ENCODE measurements at places on chromosomes 7 and 10.
A peak's percentile ranks its signal among the peaks of the same experiment; 100 is the strongest.

- DNase-seq = peak; percentile 66
Measured at GRCh38 chr7:98240961-98241673, 10.9 kb downstream of the TECPR1 start.

GRCh38 chr7:52911326-52911725 lies 124.1 kb upstream of the POM121L12 start:
- DNase-seq = no peak

DNA sequence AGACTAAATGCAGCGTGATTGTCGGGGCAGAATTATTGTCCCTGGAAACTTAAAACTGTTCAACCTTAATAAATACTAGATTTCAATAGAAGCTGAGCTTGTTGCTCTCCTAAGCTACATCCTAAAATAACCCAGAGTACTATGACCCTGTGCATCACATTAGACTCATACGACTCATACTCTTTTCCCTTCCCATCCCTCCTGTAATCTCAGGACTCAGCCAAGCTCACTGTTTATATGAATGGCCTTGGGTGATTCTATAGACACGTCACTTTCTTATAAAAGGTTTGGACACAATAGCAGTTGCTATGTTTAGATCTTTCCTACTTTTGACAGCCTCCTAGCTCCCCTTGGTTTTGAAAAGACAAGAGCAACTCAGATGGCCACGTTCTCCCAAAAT lies 17.2 kb downstream of the TCF7L2 start:
- no peak for DNase-seq

DNA sequence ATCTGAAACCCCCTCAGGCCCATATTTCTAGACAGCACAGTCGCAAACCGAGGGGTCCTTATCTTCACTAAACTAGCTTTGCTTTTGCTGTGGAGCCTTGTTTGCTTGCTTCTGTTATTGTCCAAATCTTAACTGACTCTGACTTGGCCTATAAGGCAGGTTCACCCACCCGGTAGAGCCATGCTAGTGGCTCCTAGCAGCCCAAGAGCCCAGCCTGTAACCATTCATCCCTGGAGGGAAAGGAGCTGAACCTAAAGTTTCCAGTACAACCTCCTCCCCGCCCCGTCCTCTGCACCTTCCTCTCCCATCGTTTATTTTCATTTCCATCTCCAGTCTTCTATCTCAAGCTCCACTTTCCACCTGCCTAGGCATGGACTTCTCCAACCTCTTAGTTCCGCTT lies 345.7 kb downstream of the PTPRN2 start:
- DNase-seq = no peak

- DNase-seq = no peak
Measured at GRCh38 chr10:76115131-76115470, 683.7 kb downstream of the LRMDA start.

- DNase-seq = no peak
Measured at GRCh38 chr10:123017421-123018165, 8.8 kb downstream of the ACADSB start.

DNA sequence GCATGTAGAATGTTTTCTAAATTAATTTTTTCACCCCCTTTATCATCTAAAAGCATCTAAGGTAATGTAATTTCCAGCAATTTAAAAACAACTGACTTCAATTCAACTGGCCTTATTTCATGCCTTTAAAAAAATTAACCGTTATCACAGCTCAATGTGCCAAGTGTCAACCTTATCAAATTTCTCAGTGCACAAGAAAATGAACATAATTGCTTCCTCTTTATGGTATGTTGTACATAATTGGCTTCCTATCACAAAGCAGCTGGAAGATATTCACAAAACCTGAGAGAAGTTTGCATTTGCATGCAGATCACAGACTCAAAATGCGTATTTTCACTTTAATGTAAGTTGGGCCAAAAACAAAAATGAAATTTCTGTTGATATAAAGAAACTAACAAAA lies 966.4 kb downstream of the GRM8 start:
- DNase-seq = no peak

DNA sequence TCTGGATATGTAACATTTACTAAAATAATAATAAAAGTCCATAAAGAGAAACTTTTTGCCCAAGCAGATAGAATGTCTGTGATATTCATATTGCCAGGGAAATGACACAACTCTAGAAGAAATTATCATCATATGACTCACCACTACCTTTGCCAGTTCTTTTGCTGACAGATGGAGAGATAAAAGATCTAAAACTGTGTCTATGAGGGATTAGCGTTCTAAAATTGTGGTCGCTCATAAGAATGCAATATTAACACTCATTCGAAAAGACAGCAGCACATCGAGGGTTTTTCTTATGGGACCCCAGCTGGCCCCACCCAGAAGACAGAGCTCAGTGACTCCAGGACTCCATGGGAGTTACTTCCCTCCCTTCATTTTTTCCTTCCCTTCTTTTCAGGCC lies 16.6 kb upstream of the LANCL2 start:
- no peak for DNase-seq

DNA sequence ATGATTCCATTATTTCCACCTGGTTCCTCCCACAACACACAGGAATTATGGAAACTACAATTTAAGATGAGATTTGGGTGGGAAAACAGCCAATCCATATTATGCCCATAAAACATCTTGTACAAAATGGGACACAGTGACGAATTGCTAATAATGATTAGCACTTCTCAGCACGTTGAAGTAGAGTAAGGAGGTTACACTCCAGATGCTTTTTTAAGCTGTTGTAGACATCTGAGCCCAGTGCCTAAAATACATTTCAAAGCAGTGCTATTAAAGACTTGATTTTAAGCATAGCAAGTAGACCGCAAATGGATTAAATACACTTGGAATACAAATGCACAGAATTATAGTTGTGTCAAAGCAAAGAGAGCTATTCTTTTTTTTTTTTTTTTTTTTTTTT lies 105.9 kb downstream of the AASS start:
- DNase-seq = no peak

GRCh38 chr10:86795353-86795752 lies 38.9 kb downstream of the BMPR1A start:
- DNase-seq = no peak

GRCh38 chr10:116088985-116089384 lies 184.0 kb downstream of the GFRA1 start:
- DNase-seq = no peak

- DNase-seq = no peak
Measured at GRCh38 chr7:43694399-43694748, 34.9 kb downstream of the COA1 start.

DNA sequence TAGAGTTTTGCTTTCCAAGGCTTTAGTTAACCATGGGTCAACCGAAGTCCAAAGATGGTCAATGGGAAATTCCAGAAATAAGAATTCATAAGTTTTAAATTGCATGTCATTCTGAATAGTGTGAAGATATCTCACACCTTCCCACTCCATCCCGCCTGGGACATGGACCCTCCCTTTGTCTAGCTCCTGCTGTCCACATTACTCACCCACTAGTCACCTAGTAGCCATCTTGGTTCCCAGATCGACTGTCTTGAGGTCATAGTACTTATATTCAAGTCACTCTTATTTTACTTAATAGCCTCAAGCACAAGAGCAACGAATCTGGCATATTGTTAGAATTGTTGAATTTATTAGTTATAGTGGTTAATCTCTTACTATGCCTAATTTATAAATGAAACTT lies 366.6 kb downstream of the PRPF18 start:
- no peak for DNase-seq

DNA sequence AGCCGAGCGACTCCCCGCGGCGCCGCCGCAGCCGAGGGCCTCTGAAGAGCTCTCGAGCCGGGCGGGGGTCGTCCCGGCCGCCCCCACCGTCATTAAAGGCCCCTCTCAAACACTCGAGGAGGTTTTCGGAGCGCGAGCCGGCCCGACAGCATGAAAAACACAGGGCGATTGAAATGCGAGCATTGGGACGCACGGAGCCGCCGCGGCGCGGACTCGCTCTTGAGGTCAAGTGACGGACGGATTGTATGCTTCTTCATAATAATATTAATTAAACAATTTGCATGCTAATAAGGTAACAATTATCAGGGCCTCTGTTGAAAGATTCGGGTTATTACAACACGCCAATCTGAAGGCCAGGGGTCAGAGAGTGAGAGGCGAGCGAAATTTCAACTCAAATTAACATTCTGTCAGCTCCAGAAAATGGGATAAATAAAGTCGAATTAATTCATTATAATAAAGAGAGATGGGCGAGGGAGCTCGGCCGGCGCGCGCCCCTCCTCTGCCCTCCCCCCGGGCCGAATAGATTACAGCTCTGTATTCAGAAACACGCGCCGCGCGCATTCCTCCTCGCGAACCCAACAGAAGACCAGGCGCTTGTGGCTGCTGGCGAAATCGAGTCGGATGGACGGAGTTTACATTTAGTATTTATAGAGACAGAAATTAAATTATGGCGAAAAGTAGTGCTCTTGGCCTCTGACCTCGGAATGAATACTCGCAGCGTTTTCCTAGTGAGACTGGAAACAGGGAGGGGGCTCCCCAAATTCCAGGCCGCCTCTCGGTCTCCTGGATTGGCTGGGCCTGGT lies 2.1 kb upstream of the UNCX start:
- no peak for DNase-seq

GRCh38 chr10:44927352-44927751 lies 16.2 kb downstream of the TMEM72 start:
- DNase-seq = peak; percentile 62

DNA sequence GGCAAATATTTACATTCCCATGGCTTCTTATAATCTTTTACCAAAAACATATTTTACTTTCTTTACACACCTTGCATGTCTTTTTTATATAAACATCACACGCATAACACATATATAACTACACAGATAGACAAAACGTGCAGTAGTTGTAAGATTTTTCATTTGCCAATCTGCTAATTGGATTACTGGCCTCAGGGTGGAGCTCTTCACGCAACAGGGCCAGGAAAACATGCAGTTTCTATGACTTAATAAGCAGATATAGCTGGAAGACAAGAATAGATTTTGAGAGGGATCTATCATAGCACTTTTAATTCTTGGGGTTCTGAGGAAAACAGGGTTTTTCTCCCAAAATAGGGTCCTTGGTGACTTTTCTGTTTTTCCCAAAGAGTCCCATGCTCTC lies 12.7 kb downstream of the ACADSB start:
- DNase-seq = no peak

GRCh38 chr7:91565499-91566401 lies 301.5 kb downstream of the FZD1 start:
- DNase-seq = no peak

DNA sequence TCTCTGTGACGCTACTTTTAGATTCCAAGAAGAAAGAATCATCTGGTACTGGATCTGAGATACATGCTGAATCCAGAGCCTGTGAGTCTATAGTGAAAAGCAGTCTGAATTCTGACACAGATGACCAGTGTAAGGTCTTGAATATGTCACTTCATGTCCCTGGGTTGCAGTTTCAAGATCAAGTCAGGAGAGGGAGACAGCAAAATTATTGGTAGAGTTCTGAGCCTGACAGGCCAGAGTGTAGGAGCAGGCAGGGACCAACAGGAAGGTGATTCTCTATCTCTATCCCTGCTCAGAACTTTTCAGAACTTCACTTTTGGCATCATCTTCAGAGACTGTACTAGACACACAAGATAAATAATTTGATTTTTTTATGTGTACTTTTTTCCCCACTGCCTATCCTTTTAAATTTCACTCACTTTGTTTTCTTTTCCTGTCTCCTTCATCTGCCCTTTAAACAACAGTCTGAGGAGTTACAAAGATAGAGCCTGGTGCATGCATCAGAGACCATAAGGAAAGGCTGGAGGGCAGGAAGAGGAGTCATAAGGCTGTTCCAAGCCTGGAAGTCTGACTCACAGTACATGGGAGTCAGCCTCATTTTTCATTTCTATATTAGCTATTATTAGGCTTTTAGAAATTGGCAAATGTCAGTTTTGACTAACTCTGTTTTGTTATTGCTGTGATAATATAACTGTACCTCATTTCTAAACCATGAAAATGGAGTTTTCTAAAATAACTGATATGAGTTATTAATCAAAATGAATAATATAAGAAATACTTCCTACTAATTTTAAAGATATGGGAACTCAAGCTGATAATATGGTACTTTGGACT lies 120.2 kb upstream of the TMEM229A start:
- no peak for DNase-seq

- DNase-seq = no peak
Measured at GRCh38 chr10:70761031-70761601, 24.1 kb downstream of the TBATA start.

- DNase-seq = no peak
Measured at GRCh38 chr10:89837165-89838043, 136.0 kb downstream of the KIF20B start.

GRCh38 chr10:92238054-92238585 lies 52.8 kb downstream of the CPEB3 start:
- no peak for DNase-seq

DNA sequence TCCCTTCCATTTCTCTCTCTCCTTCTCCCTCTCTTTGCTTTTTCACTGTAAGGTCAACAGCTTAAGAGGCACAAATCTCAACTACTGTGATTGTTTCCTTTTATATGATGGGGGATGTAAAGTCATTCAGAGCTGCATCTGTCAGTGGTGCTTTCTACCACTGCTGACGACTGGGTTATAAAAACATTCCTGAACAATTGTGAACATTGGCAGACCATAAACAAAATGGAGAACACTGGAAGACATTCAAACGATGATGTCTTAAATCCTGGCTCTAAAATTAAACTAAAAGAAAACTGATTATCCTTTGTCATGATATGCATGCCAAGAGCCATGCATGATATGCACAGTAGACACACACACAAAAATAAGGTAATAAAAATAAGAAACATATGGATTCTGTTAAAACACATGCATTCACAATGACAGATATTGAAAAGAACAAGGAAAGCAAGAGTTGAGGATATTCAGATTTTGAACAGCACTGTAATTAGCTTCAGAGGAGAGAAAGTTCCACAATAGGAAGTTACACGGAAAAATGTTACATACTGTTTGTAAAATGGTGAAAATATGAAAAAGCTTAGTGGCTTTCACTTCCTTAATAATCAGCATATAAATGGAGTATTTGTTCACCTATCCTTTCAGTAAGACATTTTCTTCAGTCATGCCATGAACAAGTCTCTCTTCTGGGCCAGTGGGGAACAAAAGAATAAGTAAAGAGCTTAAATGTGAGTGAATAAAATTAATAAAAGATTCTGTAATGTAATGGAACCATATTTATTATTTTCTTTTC lies 89.2 kb downstream of the RNLS start:
- no peak for DNase-seq

DNA sequence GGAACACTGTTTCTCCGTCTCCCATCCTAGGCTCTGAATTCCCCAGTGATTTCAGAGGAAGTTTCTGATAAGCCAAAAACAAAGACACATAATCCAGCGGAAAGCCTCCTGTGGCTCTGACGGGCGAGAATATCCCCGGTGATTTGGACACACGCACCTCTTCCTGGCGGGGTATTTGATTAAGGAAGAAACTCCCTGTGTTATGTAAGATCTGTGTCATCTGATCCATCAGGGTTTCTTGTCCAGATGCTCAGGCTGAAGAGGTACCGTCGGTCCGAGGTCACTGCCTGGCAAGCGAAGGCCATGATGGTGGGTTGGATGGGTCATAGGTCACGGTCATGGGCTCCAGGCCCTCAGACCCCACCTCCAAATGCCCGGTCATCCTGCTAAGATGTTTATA lies 39.6 kb upstream of the DNAJB6 start:
- DNase-seq = no peak
